ENCODE measurements at places on chromosomes 12 and 14. TPM values are rescaled to one million over a fixed set of nuclear protein-coding genes. Genes with fewer than 3 reads are reported as not detected.

GRCh38 chr14:49121246-49121645 is 464.9 kb downstream of the RPS29 start:
- DNase-seq: no peak

- DNase-seq: no peak
These were observed 202.6 kb upstream of the LRFN5 start for GRCh38 chr14:41404126-41404525.

RTL1 gene
- polyA plus RNA-seq: 0.34 TPM

DNA sequence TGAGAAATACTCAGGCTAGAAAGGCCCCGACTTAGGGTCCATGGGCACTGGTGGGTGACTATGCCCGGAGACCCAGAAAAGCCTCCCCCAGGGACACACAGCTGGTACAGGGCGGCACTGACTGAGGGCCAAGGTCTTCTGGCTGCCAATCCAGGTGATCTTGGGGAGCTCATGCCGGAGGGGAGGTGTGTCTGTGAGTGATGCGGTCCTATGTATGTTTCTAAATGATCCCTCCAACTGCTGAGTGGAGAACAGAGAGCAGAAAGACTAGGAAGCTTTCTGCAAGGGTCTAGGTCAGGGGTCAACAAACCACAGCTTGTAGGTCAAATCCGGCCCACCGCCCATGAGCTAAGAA is 391 bp downstream of the SERPINA4 start:
- DNase-seq: peak; percentile 2

NTF3 gene
- polyA plus RNA-seq: 2.2 TPM

OTOGL gene
- polyA plus RNA-seq: 0.88 TPM

All from testis (tissue), 5 donors.